ENCODE measurements at places on chromosomes 2 and 18.

DNA sequence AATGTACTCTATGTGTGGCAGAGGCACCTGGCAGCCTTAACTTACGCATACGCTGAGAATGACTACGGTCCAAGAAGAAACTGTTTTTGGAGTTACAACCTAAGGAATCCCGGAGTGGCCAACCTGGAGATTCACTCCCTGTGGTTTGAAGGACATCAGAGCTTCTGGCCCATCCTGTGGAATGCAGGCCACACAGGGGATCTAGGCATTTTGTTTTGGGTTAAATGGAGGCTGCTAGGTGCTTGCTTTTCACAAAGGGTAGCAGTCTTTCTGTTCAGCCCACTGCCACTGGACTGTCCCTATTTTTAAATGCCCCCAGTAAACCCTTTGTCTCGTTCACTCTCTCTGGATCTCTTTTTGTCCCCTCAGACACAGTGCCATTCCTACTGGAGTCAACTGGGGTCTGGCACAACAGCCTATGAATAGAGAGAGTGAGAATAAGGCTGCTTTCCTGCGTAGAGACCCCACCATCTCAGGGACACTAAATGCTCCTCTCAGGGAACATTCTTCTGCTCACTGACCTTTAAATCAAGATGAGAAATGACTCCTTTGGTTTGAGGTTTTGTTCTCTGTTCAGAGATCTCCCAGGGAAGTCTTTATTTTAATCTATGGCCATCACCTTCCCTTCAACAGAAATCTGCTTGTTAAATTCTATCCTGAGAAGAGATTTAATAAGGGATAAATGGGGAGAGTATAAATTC lies 124.9 kb downstream of the B3GNT2 start:
- DNase-seq = no peak

DNA sequence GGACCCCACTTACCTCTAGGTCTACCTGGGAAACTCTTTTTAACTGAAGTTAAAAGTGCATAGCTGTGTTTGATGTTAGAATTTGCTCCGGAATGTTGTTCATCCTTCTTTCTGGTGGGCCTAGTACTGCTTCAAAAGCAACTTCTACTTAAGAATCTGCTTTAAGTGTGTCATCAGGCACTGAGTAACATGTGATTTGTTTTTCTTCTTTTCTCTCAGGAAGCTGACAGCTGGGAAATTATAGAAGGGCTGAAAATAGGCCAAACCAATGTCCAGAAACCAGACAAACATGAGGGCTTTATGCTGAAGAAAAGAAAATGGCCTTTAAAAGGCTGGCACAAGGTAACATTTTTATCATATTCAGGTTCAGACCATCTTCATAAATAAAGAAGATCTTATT lies 122.9 kb downstream of the PRKRA start:
- no peak for DNase-seq

GRCh38 chr2:220855296-220855695 lies 716.8 kb downstream of the EPHA4 start:
- no peak for DNase-seq

- no peak for DNase-seq
These were observed 8.2 kb upstream of the CABLES1 start for GRCh38 chr18:23127090-23127489.

DNA sequence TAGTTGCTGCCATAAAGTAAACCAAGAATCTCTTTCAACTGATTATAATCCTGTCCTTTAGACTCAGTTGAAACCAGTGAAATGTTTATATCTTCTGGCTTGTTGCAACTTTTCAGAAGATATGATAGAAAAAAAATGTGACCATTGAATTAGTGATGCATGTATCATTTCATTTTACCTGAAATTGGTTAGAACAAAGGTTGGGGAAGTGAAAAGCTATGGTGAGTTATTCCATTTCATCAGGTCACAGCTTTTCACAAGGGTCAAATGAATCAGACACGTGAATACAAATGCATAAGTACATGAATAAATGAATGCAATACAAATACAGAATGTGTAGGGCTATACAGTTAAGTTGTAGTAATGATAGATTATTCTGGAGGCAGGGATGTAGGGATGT lies 15.1 kb downstream of the CCDC85A start:
- no peak for DNase-seq

Data from activated CD4-positive, alpha-beta T cell treated with anti-CD3 and anti-CD28 coated beads, Interleukin-2, amount 50 U/mL, for 4 hours (primary cell).